ENCODE measurements at places on chromosomes 3 and 15.
A peak's percentile ranks its signal among the peaks of the same experiment; 100 is the strongest.

GRCh38 chr15:48924528-48925393 is 39.0 kb downstream of the SHC4 start:
- DNase-seq: no peak

DNA sequence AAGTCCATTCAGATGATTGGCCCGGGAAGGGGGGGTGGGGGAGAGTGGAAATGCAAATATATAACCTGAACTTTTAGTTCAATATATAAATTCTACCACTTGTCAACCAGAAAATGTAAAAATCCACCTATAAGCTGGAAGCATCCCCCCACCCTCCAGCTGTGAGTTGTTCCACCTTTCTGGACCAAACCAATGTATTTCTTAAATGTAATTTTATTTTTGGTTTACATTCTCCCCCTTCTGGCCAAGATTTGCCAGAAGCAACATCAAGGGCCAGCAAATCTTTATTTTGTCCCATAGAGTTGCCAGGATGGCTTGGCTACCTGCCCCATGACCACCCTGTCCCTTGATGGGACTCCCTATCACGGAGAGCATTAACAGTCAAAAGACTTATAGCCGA is 545.7 kb downstream of the TBL1XR1 start:
- DNase-seq: no peak

- no peak for DNase-seq
These were observed 17.1 kb downstream of the TMEM108 start for GRCh38 chr3:133055339-133055738.

GRCh38 chr15:99071091-99071680 is 33.7 kb upstream of the SYNM start:
- DNase-seq: no peak

DNA sequence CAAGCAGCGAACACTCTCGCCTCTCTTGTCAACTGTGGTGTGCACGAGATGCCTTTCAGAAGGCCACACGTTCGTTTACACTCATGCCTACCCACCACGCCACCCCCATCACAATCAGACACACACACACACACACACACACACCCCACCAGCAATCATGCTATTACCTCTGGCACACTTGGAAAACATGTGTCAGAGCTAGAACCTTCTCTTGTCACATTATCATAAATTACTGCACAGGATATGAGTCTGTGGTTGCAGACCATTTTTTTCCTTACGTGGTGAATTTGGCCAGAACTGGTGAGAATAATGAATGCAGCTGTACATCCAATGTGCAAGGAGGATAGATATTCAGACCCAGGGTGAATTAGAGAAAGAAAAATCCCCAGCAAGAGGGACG is 52.4 kb downstream of the TRIM69 start:
- no peak for DNase-seq

DNA sequence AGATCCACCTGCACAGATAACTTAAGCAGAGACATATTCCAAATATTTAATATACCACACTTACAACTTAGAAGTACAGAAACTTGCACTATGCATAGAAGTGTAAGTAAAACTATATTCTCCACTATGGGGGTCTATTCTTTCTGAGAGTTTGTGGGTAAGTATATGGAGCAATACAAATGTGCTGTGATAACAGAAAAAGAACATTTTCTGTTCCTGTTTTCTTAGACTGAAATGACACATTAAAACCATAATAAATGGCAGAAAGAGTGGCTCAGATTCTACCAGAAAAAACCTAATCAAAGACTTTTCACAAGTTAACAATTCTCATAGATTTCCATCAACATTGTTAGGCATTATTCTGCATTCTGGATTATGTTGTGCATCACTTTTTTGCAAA is 96.6 kb upstream of the WNT7A start:
- DNase-seq: no peak

- peak; percentile 53 for DNase-seq
These were observed 20.2 kb upstream of the GPX1 start for GRCh38 chr3:49378249-49378895.

DNA sequence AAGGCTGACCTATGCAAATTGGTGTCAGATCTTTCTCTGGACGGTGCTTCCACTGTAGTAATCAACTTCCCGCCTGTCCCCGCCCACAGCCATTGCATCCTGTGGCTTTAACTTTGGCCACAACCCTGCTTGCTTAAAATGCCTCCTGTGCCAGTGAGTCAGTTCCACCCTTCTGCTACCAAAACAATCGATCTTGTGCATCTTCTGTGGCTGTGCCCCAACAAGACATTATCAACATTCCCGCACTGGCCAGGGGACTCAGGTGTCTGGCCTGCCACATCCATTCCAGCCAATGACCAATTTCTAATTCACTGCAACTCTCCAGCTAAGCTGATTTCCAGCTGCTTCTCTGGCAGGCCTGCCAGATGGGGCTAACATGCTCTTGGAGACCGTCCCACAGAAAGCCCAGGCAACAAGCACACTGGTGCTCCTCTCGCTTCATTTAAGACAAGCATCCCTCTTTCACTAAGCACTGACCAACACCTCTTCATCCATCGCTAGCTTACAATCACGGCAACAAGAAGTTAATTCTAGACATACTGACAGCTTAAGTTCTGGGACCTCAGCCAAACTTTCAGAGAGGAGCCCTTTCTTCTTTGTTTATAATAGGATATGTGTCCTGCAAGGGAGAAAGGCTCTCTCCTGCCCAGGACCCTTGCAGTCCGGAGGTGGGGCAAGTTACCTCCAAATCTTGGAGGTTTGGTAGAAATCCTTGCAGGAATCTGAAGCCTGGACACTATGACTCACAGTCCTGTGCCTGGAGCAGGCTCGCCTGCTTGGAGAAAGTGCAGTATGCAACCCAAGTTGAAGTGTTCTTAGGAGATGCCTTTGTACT is 6.7 kb downstream of the CA12 start:
- peak; percentile 31 for DNase-seq

- DNase-seq: no peak
These were observed at the start of gene C15orf39 for GRCh38 chr15:75201616-75202250. TSS of gene C15orf39 (plus strand) at chr15:75201882. CDS start at chr15:75206049, 4,167 bp downstream.

GRCh38 chr3:187520027-187520945 is 149.9 kb downstream of the SST start:
- DNase-seq: no peak

GRCh38 chr15:64068133-64068532 is 21.8 kb upstream of the DAPK2 start:
- no peak for DNase-seq

- DNase-seq: no peak
These were observed 449.4 kb upstream of the SUCLG2 start for GRCh38 chr3:68103811-68104210.

GRCh38 chr3:73453666-73454065 is 171.1 kb downstream of the PDZRN3 start:
- DNase-seq: no peak

GRCh38 chr3:130527426-130527825 is 10.4 kb downstream of the COL6A6 start:
- DNase-seq: no peak

DNA sequence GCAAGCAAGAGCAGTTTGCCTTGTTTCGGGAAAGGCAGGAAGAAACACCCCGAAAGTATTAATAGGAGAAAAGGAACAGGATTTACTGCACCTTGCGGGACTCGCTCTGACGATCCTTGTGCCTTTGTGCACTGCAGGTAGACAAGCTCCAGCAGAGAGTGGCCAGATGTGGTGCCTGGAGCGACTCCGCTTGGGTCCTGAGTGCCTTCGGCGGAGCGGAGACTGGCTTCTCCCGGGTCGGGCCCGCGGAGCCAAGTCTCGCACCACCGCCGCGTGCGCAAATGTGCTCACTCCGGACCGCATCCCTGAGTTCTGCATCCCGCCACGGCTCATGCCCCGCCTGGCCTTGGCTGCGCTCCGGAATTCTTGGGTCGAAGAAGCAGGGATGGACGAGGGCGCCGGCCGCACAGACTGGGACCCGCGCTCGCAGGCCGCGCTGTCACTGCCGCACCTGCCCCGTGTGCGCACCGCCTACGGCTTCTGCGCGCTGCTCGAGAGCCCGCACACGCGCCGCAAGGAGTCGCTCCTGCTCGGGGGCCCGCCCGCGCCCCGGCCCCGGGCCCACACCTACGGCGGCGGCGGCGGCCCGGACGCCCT is 769 bp downstream of the C2CD4A start:
- DNase-seq: no peak

DNA sequence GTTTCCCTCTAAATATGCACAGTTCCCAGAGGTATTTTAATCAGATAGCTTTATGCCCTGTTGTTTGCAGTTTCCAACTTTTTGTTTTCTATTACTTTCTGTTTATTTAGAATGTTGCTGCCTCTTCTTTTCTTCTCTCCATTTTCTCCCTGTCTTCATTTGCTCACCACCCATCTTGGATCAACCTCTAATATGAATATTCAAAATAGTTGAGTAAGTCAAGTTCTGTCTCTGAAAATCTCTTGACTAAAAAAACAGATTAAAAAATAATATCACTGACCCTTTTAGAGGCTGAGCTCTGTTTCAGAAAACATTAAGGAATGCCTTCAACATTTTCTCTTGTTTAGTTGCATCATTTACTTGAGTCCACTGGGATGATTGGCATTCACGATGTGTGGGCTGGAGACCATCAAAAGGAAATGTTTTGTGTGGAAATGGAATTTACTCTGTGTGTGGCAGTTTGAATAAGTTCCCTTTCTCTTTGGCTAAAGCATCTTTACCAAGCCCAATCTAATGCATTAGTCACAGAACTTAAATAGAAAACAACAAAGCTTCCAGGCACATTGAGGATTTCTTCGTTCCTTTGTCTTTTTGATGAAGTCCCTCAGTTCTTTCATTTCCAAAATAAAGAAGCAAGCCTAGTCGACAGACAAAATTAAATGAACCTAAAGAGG is 633.9 kb upstream of the TGFBR2 start:
- DNase-seq: peak; percentile 80

- DNase-seq: no peak
These were observed 46.7 kb upstream of the CBLB start for GRCh38 chr3:105915524-105915923.

- no peak for DNase-seq
These were observed 45.5 kb upstream of the SLC6A11 start for GRCh38 chr3:10770547-10770946.

DNA sequence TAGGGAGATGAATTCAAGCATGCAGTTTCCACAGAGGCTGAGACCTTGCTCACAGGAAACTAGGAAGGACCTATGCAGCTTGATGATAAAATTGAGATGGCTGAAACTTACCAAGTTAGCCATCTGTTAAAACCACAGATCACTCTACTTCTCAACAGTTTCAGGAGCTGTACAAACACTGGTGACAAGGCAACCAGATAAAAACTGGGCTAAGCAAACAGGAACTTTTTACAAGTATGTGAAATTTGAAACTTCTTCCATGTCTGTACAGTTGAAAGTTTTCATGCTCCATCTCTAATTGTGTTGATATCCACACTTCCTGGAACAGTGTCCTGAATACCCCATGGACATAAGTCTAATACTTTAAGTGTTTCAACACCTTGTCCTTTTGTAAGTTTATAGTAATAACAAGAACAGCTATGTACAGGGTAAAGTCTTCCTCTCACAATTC is 78.2 kb downstream of the FAIM start:
- peak; percentile 85 for DNase-seq

GRCh38 chr15:64857421-64857820 is 15.7 kb downstream of the PLEKHO2 start:
- no peak for DNase-seq

DNA sequence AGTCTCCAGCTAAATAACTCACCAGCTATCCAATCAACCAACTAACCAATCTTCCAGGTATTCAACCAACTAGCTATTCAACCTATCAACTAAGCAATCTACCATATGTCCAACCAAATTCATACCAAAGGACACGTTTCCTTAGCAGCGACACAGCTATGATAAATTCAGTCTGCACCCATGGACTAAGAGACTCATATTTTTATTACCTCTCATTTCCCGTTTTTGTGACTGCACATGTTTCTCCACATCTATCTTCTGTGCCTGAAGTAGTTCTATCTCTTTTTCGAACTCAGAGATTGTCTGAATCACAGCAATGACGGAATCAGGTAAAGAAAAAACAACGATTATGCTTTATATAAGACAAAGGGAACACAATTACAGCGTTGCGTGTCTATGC is 34.0 kb upstream of the GNB5 start:
- no peak for DNase-seq

GRCh38 chr15:67836134-67836455 is 3.8 kb downstream of the RNU6-1 start:
- no peak for DNase-seq

DNA sequence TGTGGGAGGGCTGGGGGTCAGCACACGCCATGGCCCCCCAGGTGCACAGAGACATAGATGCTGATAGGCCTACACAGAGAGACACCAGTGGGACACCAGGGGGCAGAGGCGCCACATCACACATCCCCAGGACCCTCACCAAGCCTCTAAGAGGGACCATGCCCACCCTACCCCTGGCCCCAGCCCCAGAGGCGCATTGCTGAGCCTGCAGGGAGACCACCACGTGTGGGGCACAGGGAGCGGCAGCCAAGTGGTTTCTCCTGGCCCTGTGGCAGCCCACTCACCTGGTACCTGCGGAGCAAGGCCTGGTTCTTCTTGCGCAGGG is 1.2 kb downstream of the CCDC9B start:
- no peak for DNase-seq

GRCh38 chr3:195213639-195214315 is 57.2 kb downstream of the XXYLT1 start:
- no peak for DNase-seq

DNA sequence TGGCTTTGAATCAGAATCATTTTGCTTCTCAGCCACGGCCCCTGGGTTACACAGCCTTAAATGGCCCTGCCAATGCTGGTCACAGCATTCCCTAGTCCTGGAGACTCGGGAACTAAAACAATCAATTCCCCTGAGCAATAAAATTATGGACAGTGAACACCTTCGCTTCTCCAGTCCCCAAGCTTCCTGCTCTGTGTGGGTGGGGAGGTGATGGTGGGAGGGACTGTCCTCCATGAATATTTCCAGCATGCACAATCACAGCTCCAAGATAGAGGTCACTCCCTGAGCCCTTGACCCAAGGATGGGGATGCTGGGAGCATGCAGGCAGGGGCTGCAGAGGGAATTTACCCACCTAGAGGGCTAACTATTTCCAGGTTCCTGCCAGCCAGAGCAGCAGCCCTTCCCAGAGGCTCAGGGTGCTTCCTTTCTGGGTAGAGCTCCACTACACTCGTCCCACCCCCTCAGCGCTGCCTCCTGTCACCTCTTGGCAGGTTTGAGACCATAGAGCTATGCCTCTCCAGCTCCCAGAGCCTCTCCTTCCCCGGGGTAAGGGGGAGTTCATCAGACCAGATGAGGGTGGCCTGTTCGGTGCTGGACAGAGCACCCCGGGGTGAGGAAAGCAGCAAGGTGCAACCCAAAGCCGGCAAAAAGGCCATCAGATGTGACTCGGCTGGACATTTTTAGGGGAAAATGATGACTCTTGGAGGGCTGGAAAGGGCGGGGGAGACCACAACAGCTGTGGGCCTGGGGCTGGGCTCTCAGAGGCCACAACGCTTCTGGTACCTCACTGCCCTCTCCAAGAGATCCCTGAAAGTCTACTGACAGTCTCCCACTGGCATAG is 14.5 kb upstream of the CCDC33 start:
- DNase-seq: no peak

DNA sequence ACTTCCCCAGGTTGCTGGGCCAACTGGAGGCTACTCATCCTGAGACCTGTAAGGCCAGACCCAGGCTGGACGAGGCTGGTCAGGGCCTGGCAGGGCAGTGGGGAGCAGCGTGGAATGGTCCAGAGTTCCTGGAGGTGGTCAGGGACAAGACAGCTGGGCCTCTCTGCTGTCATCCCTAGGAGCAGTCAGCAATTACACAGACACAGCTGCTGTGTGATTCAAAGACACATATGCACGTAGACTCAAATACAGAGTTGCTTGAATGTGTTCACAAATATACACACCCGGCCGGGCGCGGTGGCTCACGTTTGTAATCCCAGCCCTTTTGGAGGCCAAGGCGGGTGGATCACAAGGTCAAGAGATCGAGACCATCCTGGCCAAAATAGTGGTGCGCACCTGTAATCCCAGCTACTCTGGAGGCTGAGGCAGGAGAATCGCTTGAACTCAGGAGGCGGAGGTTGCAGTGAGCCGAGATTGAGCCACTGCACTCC is 1.5 kb upstream of the CD276 start:
- no peak for DNase-seq
